Pancreas (tissue), 10 donors: ENCODE measurements at places on chromosomes 16 and 17.
A peak's percentile ranks its signal among the peaks of the same experiment; 100 is the strongest.

GRCh38 chr17:21742326-21742725 lies 50.0 kb downstream of the KCNJ18 start:
- no peak for DNase-seq

GRCh38 chr17:72487731-72488494 lies 367.1 kb downstream of the SOX9 start:
- no peak for DNase-seq

DNA sequence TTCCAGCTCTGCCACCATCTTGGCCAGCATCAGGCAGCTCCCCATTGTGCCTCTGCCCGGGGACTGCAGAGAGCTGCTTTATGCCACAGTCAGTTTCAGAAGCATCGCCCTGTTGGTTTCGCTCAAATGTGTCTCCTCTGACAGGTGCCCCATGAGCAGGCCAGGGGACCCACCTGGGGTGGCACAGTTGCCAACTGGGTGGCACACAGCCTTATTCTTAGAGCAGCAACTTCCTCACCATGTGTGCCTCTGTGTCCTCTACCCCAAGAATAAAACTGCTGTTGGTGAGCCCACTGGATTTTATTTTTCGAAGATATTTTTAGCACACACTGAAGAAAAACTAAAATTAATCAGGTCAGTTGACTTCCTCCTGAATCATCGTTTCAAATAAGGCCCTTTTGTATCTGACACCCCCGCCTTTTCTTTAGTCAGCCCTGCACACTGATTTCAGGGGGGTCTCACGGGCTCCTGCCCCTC lies 44.9 kb upstream of the CACNG5 start:
- DNase-seq: no peak

DNA sequence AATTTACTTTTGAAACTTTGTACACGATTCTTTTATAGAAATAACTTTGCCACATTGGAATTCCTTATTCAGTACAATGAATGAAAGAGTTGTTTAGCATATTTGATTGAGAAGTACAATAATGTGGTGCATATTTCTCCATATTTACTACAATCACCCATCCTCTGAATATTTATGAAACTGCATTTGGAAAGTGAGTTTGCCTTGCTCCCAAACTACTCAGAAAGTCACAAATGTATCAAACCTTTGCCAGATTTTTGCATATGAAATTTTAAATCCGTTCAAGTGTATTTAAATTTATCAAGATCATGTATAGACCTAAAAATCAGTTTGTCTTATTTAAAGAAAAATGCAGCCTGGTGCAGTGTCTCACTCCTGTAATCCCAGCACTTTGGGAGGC lies 148.7 kb downstream of the CDH11 start:
- DNase-seq: no peak

- no peak for DNase-seq
Measured at GRCh38 chr16:85582229-85582991, 30.7 kb upstream of the GSE1 start.

DNA sequence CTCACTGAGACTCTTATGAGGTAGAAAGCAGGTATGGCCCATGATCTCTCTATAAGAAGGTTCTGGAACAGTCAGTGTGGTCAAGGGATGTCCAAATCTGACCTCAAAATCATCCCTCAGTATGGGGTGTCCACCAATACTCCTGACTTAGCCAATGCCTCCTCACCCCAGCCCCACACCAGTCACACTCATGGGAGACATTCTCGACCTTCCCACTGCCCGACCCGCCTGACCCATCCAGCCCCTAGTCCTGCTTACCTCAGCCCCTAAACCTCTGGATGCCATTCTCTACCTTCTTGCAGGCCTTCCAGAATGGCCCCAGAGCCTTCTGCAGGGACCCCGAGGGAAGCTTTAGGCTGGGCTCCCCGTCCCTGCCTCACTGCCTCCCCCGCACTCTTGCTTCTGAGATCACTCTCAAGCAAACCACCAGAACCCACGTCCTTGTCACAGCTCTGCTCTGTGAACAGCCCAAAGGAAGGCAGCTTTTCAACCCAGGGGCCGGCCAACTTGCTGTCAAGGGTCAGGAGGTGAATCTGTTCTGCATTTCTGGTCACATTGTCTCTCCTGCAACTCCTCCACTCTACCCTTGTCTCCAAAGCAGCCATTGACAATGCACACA lies 44.9 kb upstream of the RBFOX3 start:
- no peak for DNase-seq

DNA sequence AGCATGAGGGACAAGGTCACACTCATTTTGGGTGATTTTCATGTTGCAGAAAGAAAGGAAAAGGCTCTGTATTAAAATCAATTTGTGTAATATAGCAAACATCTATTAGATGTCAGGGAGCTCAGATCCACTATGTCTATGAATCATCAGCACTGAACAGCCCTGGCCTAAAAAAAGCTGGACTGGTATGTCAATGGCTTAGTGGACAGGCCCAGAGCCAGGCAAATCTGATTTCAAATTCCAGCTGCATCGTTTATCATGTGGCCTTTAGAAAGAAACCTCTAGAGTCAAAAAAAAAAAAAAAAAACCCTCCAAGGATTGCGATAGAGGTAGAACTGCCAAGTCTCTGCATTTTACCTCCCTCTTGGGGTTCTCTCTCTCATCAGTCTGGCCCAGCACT lies 5.4 kb downstream of the GAS7 start:
- no peak for DNase-seq

DNA sequence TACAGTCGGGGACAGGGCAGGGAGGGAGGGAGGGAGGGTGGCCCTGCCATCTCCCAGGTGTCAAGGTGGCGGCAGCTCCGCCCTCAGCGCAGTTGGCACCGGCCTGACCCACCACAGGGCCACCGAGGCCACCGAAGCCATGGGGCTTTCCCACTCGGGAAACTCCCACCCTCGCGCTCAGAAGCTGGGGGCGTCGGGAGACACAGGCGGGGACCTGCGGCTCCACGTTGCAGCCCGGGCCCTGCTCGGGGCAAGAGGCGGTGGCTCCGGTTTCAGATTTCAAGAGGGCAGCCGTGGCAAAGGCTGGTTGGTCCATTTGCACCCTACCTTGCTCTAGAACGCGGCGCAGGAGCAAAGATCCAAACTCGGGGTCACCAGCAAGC lies 544 bp downstream of the CYB561 start:
- peak; percentile 75 for DNase-seq

GRCh38 chr16:23690771-23691482 lies 12.2 kb downstream of the PLK1 start:
- DNase-seq: no peak

DNA sequence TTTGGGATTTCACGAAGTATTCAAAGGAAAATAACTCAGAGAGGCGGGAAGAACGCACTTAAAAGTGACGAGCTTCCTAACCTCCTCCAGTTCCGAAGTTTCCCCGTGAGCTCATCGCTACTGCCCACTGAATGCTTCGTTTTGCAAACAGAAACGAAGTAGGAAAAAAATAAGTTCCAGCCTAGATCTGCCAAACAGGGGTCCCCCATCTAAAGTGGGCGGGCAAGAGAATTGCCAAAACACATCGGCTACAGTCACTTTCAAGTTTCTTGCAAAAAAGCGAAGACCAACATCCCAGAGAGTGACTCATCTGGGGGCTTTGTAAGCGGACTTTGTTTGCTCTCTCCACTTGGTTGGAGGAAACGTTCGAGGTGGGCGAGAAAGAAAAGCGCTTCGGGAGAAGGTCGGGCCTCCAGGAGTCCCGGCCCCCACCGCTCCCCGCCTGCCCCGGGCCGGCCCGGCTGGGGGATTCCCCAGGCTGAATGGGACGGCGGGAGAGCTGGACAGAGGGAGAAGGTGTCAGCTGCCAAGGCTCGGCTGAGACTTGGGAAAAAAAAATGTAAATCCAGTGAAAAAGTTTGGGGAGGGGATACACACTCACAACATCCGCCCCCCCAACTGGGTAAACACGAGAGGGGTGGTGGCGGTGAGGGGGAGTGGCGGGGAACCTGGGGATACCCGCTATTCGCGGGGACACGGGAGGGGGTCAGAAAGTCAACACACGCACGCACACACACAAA lies 1.0 kb downstream of the VEZF1 start:
- peak; percentile 61 for DNase-seq

GRCh38 chr17:75779250-75779986 lies 5.2 kb upstream of the UNK start:
- DNase-seq: peak; percentile 98

DNA sequence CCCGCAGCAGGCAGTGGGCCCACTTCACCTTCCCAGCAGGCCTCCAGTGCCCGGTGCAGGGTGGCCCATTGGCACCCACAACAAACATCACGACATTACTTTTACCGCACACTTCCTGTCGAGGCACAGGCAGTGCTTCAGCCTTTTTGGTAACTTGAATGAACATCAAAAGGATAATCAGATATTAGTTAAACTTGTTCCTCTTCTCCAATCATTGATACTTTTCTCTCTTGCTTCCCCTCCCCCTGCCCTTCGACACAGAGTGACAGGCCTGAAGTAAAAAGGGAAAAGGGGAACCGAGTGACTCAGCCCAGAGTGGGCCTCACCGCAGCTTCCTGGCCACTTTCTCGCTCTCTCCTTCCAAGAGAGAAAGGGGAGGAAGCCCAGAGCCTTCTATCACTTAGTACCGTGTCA lies 507.0 kb downstream of the MAF start:
- DNase-seq: no peak

- no peak for DNase-seq
Measured at GRCh38 chr17:65656390-65657250, 95.2 kb upstream of the AXIN2 start.

DNA sequence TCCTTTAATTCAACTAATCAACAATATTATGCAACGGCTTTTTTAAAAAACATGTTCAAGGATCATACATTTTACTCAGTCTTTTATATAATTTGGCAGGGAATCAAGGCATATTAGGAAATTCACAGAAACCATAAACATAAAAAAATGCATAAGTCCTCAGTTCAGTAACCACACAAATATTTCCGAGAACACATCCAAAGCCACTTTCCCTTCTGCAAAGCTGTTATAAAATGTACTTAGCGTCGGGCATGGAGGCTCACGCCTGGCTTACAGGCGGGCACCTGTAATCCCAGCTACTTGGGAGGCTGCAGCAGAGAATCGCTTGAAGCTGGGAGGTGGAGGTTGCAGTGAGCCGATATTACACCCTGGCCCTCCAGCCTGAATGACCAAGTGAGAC lies 9.7 kb upstream of the ZC3H7A start:
- DNase-seq: no peak

- no peak for DNase-seq
Measured at GRCh38 chr17:1972487-1973160, 52.5 kb downstream of the RTN4RL1 start.

DNA sequence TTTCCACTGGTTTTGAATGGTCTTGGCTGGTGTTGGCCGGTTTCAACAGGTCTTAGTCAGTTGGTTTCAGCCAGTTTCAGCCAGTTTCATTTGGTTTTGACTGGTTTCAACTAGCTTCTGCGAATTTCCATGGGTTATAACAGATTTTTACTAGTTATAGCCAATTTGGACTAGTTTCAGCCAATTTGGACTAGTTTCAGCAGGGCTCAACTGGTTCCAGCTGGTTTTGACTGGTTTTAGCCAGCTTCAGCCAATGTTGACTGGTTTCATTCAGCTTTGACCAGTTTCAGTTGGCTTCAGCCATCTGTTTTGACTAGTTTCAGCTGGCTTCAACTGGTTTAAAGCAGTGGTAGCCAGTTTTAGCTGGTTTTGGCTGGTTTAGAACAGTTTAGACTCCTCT lies 432.6 kb downstream of the UTP18 start:
- no peak for DNase-seq

GRCh38 chr17:74386386-74386785 lies 19.1 kb downstream of the GPR142 start:
- DNase-seq: no peak

DNA sequence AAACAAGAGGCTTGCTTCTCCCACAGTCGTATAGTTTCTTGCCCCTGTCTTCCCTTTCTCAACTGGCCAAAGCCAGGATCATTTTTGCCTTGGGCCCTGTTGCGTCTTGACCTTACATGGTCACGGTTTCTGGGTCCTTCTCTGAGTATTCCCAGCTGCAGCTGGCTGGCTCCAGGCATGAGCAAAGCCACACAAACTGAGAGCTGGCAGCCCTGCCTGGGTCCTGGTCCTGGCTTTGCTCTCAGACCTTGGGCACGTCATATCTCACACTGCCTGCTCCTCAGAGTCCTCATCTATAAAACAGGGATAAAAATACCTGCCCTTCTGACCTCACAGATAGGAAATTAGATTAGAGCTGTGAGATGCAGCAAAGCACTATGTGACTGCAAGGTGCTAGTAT lies 277.6 kb downstream of the CBLN1 start:
- no peak for DNase-seq

DNA sequence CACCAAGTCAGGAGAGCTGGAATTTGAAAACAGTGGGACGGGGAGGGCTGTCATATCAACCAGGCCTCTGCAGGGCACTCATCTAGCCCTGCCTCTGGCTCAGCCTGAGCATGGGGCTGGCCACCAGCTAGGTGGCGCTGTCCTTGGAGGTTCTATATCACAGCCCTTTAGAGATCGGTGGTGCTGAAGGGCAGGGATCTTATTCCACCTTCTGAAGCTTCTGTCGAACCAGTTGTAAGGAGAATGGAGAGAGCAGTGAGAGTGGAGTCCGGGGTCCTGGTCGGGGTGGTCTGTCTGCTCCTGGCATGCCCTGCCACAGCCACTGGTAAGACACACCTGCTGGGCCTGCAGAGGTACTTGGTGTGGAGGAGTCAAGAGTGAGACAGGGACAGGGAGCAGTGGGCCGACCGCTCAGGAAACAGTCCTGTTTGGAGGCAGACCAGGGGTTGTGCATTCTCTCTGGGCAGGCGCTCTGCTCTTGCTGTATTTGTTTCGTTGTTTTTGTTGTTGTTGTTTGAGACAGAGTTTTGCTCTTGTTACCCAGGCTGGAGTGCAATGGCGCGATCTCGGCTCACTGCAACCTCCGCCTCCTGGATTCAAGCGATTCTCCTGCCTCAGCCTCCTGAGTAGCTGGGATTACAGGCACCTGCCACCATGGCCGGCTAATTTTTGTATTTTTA lies at the start of gene CES3:
TSS of gene CES3 (plus strand) at position 202 of the 680 bp plus-strand sequence. CDS start at position 244, 42 bp downstream.
- peak; percentile 63 for DNase-seq

GRCh38 chr16:1923299-1924034 lies 5.3 kb upstream of the HS3ST6 start:
- DNase-seq: no peak

- DNase-seq: no peak
Measured at GRCh38 chr17:79019632-79020584, 4.1 kb upstream of the C1QTNF1 start.

- peak; percentile 27 for DNase-seq
Measured at GRCh38 chr17:72822358-72823023, 270.0 kb downstream of the SLC39A11 start.

GRCh38 chr17:41339571-41340172 lies 11.0 kb downstream of the KRT33A start:
- no peak for DNase-seq

DNA sequence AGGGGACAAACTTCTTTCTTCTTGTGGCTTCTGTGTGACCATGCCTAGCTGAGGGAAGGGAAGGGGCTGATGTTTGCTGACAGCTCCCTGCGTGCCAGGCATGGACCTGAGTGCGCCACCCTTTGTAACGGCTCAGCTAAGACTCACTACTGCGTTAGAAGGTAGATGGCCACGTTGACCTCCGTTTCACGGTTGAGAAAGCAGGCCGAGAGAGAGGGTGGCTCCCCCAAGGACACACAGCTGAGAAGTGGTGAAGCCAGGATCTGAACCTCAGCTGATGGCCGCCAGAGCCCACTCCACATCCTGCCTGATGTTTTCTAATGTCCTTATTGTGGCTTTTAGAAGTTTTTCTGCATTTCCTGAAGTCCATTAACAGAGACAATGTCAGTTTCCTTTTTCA lies 45.1 kb downstream of the RGS9 start:
- no peak for DNase-seq

- DNase-seq: no peak
Measured at GRCh38 chr17:33667052-33667509, 374.0 kb upstream of the ASIC2 start.

GRCh38 chr16:47241061-47241460 lies 97.3 kb upstream of the NETO2 start:
- no peak for DNase-seq

- DNase-seq: no peak
Measured at GRCh38 chr16:4372578-4373355, 1.1 kb downstream of the VASN start.
